ENCODE measurements at places on chromosomes 2 and 18.

DNA sequence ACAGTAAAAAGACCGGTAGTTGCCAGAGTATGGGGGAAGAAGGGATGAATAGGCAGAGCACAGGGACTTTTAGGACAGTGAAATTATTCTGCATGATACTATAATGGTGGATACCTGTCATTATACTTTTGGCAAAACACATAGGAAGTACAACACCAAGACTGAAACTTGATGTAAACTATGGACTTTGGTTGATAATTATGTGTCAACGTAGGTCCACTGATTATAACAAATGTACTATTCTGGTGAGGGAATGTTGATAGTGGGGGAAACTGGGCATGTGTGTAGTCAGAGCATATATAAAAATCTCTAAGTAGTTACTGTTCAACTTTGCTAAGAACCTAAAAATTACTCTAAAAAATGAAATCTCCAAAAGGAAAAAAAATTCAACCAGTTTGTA lies 629.7 kb downstream of the CCDC85A start:
- DNase-seq, result no peak

- DNase-seq, result no peak
These were observed 400.2 kb upstream of the SALL3 start for GRCh38 chr18:78579449-78579848.

DNA sequence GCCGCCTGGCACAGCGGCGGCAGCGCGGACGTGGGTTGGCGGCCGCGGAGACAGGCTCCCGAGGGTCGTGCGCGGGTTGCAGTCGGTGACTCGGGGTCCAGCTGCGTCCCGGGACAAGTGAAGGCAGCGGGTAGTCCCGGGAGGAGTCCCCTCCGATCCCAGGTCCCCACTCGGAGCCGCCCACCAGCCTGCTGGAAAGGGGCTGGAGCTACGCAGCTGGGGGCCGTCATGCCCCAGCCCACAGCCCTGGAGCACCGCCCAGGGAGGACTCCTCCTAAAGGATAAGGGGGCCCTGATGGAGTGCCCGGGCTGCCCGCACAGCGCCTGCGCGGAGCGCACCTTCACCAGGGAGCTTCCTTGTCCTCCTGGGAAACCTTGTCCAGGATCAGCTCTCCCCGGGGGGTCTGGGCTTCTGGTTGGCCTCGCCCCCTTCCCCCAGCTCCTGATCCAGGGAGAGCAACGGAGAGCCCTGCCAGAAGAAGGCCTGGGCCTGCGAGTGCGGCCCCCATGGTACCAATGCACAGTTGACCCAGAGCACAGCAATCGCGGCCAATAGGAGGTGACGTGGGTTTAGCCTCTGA lies 25.9 kb upstream of the ALPP start:
- DNase-seq, result no peak

DNA sequence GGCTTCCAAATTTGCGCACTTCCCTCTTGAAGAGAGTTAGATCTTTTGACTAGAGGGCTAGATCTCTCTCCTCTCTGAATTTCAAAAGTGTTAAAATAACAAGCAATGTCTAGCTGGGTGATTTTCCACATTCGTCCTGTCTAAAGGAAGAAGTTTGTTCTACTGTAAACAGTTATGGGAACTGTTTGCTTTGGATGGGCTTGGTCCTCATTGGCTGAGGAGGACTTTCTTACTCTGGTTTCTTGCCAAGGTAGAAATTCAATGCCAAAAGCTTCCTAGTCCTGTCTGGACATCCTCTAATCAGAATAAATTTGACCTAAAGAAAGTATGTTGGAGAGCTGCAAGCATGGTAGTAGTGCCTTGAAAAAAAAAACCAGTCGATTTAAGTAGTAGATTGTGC lies 47.4 kb upstream of the RAPH1 start:
- no peak for DNase-seq

DNA sequence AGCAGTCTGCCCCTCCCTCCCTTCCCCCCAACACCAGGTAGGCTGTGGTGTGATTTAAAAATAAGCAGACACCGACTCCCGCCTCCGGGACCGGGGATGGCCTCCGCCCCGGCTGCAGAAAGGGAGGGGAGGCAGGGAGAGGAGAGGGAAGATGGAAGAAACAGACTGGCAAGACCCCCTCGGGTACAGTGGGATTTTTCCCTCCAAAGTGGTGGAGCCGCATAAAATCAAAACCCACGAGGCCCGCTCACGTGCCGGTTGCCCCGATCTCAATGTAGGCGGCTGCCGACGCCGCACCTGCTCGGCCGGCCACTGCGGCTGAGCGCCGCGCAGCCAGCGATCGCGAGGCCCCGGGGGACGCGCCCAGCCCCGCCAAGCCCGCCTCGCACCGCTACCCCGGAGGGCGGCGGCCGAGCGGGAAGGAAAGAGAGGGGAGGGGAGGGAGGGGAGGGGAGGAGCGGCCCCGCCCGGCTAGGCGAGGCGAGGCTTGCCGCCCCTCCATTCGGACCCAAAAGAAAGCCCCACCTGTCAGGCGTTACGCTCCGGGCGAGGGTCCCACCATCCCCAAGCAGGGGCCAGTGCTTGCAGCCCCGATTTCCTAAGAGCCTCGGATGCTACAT lies 811 bp downstream of the ADD2 start:
- DNase-seq, result no peak

DNA sequence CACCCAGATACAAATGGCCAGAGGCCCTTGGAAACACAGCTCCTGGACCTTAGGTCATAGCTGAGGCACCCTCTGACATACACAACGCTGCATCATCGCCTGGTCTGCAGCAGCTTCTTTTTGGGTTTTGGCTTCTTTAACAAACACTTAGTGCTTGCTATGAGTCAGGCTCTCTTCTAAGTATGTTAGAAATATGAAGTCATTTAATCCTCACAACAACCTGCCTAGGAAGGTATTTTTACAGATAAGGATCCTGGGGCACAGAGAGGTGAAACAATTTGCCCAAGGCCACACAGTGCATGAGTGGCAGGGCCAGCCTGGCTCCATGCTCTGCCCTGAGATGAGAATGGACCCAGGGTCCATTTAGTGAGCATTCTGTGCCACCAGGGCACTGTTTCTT lies 96.6 kb downstream of the TMEM17 start:
- DNase-seq, result no peak

DNA sequence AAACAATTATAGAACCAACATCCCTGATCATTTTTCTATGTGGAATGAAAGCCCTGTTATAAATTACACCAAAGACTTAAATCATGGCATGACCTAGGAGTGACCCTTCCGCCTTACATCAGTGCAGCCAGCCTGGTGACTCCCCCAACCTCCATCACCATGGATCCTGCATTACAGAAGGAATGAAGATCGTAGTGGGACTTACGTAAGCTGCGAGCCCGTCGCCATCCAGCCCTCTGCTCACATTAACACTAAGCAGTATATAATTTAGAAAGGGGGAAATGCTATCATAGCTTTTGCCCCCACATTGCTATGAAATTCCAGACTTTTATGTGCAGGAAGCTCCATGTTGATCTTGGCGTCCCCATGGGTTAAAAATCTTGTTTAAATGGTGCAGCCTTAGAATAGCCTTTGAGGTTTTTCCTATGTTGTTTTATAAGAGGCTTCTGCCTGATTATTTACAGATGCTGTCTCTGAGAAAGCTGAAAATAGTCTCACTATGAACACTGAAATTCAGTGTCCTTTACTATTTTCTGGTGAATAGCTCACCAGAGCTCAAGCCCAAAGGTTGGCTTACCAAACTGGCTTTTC lies 76.3 kb downstream of the COLEC12 start:
- no peak for DNase-seq

DNA sequence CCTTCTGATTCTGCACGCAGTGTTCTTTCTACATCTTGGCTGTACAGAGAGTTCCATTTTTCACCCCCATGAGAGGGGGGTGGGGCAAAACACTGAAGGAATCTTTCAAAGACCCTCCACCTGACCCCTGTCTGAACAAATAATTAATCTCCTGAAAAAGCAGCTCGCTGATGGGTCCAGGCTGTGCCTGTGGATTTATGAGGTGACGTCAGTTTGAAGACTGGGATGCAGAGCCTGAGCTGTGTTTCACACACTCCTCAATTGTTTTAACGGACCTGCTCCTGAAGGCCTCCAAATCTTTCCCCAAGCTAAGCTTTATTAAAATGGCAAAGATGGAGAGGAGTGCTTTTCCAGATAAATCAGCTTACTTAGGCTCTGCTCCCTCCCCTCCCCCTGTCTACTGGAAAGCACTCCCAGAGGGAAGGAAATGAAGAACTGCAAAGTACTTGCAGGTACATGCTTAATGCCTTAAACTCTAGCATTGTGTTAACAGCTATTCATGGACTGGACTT lies 390.2 kb upstream of the TNP1 start:
- no peak for DNase-seq

DNA sequence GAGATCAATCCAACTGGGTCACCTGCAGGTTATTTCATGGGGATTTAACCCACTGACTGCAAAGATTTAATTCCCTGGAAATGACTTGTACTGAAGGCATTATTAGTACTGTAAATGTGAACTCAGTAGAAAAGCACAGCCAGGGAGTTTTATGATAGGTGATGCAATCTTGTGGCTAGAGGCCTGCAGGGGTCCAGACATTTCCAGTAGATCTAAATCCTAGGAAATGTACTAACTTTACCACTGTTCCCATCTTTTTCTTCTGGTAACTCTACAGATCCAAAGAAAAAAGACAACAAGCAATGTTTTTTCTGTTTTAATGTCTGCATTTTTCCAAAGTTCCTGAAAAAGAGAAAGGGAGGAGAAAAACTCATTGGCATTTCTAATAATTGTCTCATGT lies 500.1 kb downstream of the ARHGAP15 start:
- no peak for DNase-seq

GRCh38 chr18:39521164-39521563 lies 1955.6 kb upstream of the CELF4 start:
- no peak for DNase-seq

Data from CD4-positive, alpha-beta T cell treated with Interleukin-21 for 1 hour (primary cell).